MV-4-11 (cell line): ENCODE measurements at places on chromosomes 6 and 20.

DNA sequence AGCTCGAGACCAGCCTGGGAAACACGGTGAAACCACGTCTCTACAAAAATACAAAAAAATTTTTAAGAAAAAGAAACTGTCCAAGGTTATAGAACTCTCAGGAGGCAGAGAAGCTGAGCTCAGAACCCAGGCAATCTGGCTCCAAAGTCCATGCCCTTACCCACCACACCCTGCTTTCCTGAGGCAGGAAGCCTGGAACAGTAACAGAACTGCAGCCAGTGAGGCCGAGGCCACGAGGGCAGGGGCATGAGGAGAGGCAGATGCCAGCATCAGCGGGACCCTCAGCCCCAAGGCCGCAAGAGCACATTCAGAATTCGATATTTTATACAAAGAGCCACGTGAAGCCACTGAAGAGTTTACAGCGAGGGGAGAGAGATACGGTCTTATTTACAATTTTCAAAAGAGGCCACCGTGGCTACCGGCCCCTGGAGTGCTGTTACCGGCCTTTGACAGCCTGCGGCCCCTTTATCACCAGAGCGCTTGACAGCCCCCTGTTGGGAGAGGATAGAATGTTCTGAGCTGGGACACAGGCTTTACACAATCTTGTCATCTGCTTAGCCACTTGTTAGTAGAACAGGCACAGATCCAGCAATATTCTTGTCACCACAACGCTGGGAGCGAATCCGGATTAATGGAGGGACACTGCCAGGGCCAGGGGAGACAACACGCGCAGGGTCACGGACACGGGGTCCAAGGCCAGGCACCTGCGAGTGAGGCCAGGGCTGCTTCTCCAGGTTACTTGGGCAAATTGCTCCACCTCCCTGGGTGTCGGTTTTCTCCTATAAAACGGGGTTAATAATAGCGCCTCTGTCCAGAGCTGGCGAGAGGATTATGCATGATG lies 5.6 kb downstream of the SPATA2 start:
- no peak for DNase-seq

DNA sequence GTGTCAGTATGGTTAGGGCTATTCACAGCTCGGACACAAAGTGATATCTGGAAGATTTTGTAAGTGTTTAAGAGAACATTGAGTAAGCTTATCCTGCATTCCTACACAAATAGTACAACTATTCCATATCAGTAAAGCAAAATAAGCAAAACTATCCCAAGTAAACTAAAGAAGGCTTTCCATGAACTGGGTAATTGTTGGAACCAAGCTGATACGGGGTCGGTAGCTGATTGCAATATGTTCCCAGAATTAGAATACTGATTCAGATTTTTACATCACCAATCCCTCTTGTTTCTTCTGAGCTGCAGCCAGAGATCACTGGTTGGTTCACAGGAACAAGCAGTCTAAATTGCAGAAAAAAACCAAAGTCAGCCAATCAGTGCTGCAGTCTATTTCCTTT lies 54.1 kb downstream of the CDS2 start:
- DNase-seq: no peak

DNA sequence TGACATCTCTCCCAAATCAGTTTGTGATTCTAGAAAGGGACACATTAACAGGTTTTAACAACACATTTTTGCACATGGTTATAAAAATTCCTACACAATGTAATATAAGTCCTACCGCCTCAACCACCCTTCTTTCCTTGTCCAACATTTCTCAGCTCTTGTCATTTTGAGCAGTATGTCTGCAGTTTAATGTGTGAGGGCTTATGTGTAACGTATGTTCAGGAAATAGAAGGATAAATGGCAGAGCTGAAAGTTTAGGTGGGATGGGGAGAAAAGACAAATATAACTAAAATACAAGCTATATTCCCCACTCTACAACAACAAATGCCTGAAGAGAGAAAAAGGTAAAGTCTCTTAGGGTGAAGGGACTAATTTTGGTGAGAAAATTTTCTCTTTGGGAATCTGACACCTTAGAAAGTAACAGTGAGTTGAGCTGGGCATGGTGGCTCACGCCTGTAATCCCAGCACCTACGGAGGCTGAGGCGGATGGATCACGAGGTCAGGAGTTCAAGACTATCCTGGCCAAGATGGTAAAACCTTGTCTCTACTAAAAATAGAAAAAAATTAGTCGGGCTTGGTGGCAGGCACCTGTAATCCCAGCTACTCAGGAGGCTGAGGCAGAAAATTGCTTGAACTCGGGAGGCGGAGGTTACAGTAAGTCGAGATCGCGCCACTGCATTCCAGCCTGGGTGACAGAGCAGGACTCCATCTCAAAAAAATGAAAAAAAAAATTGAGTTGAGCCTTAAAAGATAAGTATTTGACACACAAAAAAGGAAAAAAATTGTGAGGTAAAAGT lies 5.1 kb downstream of the PNRC1 start:
- DNase-seq: no peak

- DNase-seq: no peak
Measured at GRCh38 chr20:45672765-45673164, 2.7 kb upstream of the WFDC11 start.

- DNase-seq: no peak
Measured at GRCh38 chr6:142898927-142899895, 45.8 kb downstream of the HIVEP2 start.

DNA sequence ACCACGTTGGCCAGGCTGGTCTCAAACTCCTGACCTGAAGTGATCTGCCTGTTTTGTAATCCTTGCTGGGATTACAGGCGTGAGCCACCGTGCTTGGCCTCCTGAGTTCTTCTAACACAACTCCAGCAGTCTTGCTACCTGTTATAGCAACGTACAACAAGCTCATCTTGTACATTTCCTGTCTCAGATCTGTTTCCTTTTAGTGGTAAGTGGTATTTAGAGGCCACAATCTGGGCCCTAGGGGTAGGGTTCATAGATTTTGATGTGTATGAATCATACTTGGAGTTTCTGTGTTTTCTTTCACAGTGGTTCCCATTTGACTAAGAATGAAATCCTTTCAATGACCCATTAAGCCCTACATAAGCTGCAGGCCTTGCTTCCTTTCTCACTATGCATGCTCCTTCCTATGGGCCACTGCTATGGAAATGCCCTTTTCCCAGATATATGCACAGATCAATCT lies 27.1 kb upstream of the SYNCRIP start:
- peak; percentile 93 for DNase-seq

GRCh38 chr6:104050455-104050854 lies 809.3 kb downstream of the HACE1 start:
- DNase-seq: no peak

- no peak for DNase-seq
Measured at GRCh38 chr6:136225496-136225895, 24.6 kb downstream of the MTFR2 start.
